ENCODE measurements at places on chromosomes 2 and 18.

DNA sequence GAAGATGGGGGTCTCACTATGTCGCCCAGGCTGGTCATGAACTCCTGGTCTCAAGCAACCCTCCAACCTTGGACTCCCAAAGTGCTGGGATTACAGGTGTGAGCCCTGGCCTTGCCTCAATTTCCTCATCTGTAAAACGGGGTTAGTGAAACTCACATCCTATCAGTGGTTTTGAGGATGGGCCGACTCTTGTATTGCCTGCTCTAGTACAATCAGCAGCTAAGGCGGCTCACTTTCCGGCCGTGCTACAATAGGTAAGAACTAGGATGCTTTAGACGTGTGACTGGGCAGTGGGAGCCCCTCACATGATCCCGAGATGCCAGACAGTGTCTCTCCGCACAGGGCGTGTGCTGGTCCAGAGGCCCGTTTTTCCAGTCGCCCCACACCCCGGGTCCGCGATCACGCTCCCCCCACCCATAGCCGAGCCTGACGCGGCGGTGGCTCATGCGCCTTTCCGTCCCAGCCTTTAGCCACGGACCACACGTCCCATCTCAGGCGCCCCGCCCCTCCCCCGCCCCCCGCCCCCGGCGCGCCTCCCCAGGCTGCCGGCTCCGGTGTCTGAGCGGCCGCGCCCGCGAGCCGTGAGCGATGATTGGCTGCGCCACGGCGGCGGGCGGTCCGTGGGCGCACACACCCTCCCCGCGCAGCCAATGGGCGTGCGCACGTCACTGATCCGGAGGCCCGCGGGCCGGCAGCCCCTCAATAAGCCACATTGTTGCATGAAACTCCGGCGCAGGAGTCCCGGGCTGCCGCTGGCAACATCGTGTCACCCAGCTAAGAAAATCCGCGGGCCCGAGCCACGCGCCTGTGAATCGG lies at the start of gene HK2:
TSS of gene HK2 (plus strand) at position 710 of the 816 bp plus-strand sequence. CDS start 454 bp downstream, outside the sequence.
- DNase-seq: peak; percentile 68

DNA sequence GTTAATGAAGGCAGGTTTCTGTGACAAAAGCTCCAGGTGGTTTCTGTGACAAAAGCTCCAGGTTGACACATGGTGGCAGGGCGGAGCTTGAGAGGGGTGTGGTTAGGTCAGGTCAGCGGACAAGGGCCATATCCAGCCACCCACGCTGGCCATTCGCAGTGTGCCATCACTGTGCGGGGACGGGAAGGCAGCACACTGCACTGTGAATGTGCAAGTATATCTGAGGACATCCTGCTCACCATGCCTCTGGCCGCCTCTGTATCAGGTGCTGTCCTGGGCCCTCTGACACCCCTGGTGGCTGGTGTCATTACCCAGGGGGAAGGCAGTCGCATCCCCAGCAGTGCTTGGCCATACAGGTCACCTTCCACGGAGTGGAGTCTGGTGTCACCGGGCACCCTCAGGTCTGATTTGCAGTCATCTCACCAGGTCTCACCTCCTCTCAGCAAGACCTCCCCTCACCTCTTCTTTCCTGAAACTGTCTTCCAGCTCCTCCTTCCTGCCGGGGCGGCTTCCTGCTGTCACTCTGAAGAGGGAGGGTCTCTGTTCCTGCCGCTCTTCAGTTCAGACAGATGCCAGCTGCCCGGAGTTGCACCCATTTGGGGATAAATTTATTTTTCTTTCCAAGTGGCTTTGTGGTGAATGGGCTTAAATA lies 34.9 kb downstream of the CTIF start:
- no peak for DNase-seq

GRCh38 chr2:72173640-72174321 lies 26.1 kb upstream of the CYP26B1 start:
- no peak for DNase-seq

- DNase-seq: no peak
Observed at GRCh38 chr18:51169731-51170130, 27.8 kb downstream of the MEX3C start.

GRCh38 chr2:47528455-47528854 lies 125.5 kb downstream of the MSH2 start:
- no peak for DNase-seq

GRCh38 chr2:111200333-111200881 lies 79.7 kb downstream of the BCL2L11 start:
- DNase-seq: no peak

DNA sequence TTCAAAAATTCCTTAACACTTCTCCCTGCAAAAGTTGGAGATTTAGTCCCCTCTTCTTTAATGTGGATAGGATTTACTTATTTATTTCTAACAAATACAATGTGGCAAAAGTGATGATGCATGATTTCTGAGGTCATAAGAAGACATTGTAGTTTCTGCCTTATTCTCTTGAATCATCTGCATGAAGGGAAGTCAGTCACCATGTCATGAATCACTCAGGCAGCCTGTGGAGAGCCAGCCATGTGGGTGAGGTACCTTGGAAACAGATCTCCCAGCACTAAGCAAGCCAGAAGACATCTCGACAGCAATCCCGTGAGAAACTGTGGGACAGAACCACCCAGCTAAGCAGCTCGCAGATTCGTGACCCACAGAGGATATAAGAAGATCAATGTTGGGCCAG lies 2.7 kb upstream of the ZC3H8 start:
- no peak for DNase-seq

DNA sequence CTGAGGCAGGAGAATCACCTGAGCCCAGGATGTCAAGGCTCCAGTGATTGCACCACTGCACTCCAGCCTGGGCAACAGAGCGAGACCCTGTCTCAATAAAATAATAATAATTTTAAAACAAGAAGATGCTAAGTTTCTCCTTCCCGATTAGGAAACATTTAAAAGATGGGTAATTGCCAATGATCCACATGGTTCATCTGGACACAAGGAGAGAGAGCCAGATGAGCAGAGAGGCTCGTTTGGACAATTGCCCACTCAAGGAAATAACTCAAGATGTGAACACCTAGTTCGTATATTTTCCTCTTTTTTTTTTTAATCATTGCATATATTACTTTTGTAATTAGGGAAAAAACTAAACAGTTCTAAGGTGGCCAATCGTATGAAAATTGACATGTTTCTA lies 3.6 kb upstream of the ACTG2 start:
- no peak for DNase-seq

GRCh38 chr2:62089658-62090057 lies 106.3 kb upstream of the B3GNT2 start:
- DNase-seq: no peak

DNA sequence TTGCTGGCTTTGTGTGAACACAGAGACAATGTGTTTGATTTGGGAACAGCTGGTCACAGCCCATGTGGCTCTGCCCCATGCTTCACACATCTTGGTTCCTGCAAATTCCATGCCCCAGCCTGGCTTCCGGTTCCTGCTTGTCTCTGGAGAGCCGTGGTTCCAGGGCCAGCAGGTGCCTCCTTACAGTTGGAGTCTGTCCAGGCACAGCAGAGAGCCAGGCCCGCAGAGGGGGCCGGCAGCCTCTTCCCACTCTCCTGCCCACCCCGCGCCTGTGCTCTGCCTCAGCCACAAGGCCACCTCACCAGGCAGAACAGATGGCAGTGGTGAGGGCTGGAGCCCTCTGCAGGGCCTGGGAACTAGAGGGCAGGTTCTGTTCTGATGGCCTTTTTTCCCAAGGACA lies 81.5 kb downstream of the LDLRAD4 start:
- DNase-seq: no peak

DNA sequence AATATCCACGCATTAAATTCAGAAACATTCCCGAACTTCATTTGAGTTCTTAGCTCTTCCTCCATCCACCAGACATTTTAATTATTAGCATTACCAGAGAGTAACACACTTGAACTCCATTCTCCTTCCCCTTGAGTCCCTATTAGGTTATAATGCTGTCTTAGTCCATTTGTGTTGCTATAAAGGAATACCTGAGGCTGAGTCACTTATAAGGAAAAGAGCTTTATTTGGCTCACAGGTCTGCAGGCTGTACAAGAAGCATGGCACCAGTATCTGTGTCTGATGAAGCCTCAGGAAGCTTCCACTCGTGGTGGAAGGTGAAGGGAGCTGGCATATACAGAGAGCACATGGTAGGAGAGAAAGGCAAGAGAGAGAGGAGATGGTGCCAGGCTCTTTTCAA lies 25.4 kb downstream of the TBC1D8 start:
- DNase-seq: no peak

DNA sequence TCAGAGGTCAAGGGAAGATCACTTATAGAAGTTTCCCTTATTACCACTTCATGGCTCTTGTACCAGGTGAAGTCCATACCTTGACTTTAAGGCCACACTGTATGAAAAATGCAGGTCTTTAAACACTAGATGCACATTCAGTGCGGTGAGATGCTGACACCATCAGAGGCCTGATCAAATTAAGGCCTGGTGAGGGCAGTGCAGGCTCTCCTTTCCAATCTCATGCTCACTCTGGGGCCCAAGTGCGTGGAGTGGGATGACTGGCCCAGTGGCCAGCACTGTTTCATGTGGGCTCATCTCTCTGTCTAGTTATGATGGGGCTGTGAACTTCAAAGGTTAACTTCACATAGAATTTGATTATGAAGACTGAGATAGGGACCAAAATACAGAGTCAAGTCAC lies 281.1 kb downstream of the SLC4A3 start:
- DNase-seq: no peak

- no peak for DNase-seq
Observed at GRCh38 chr2:63642946-63643345, 54.2 kb downstream of the MDH1 start.

DNA sequence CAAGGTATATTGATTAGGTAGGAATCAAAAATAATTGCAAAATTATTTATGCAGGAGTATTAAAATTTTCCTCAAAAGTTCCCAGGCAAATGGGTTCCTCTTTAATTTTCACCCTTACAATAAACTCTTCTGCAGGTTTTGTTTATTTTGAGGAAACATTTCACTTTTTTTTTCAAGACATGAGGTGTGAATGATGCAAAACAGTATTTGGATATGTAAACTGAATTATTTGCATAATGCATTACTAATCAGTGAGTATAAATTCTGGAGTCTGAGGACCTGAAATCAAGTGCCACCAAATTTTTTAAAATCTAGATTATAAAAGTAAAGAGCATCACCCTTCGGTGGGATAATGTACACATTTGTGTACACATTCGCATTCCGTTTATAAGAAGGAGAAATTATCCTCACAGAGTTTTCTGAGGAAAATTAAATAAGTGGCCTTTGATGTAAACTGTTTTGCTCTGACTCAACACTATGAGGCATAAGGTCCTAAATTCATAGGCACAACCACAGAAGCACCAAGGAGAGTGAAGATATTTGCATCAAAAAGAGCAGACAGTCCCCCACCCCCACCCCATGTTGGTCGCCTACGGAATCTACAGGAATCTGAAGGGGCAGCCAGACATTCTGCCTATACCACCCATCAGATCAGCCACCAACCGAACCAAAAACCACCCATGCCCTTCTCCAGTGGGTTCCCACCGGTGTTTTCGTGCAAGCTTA lies 33.1 kb downstream of the BCL11A start:
- DNase-seq: no peak

DNA sequence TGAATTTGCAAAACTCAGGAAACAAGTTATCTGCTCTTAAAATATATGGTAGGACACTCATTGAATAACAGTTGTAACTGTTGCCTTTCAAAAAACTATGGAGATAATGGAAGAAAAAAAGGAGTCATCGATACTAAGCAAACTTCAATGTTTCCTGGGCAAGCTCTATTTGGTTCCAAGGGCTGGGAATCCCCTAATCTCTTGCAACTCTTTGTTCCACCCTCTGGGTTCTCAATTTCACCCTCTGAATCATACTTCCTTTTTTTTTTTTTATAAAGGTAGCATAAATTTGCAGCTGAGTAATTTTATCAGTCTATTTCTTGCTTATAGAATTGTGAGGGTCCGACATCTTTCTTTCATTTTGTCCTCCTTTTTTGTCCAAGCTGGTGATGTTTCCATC lies 36.7 kb downstream of the SLC9A4 start:
- no peak for DNase-seq

DNA sequence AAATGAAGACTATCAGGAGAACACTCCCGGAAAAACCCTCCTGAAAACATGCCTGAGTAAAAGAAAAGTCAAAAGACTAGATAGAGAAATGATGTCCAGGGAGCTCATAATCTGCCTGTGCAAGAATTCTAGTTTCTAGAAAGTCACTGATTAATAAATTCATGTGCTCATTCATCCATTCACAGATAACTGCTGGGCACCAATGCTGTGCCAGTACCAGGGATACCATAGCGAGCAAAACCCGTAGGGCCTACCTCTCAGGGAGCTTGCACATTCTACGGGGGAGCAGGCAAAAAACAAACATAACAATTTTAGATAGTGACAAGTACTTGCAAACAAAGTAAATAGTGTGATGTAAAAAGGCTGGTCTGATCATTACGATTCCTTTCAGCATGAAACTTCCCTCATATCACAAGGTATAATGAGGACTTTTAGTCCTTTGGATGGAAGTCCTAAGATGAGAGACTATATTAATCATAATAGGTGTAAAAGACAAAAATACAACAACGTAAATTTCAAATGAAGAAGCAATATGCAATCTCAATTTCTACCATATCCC lies 289.9 kb downstream of the AFF3 start:
- no peak for DNase-seq

GRCh38 chr2:234978466-234979203 lies 26.8 kb downstream of the SH3BP4 start:
- DNase-seq: no peak

DNA sequence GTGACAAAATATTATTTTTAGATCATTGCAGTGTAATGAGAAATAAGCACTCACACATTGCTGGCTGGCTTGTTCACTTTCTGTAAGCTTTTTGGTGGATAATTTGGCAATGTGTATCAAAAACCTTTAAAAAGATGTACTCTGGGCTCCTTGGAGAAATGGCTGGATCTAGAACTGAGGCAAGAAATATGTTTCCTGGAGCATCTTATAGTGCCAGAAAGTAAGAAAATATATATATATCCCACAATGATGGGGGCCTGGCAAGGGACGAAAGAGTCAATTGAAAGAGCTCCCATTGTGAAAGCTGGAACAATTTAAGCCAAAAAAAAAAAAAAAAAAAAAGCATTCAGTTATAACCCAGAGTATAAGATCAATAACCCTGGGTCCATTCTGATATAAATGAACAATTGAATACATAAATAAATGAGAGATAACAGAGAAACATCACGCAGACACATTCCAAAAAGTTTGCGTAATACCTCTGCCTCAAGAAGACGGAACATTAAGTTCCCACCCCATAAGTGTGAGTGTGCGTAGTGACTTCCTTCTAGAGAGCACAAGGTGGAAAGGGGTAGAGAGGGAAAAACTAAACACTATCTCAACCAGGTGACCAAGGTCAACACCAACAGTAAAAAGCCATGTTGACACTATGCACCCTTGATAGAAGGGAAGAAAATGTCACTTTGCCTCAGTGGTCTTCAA lies 77.5 kb downstream of the BIN1 start:
- no peak for DNase-seq

GRCh38 chr18:45566025-45566740 lies 49.1 kb upstream of the SLC14A2 start:
- peak; percentile 56 for DNase-seq

DNA sequence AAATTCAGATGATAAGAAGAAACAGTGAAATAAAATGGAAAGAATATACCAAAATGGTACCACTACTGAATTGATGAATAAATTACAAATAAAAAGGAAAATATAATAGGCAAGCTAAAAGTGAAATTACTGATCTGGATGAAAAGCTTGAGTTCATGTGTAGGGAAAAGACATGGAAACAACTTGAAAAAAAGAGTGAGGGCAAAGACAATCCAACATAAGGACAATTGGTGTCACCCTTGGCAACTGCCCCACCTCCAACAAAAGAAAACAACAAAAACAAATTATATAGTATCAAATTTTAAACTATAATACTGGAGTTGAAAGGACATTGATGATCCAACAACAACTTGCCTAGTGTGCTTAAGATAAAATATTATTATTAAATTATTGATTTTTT lies 37.6 kb downstream of the PPP1R1C start:
- DNase-seq: no peak

- DNase-seq: no peak
Observed at GRCh38 chr2:38098421-38099098, 22.6 kb upstream of the CYP1B1 start.

All from fibroblast of the conjunctiva (primary cell).